ENCODE measurements at places on chromosomes 16 and 17.
A peak's percentile ranks its signal among the peaks of the same experiment; 100 is the strongest.

DNA sequence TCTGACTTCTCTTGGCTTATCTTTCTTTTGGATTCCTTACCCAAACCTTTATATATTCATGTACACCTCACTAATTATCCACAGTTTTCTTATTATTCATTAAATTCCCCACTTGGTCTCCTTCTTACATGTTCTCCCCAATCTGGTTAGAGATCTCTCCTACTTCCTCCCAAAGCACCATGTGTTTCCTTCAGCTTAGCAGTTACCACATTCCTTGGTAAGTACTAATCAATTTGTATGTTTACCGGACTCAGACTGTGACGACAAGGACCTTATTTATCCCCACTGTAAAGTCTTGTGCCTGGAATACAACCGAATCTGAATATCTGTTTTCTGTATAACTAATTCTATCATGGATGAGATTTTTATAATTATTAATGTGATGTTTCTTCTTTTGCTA is 389.5 kb downstream of the KCNJ2 start:
- no peak for DNase-seq

DNA sequence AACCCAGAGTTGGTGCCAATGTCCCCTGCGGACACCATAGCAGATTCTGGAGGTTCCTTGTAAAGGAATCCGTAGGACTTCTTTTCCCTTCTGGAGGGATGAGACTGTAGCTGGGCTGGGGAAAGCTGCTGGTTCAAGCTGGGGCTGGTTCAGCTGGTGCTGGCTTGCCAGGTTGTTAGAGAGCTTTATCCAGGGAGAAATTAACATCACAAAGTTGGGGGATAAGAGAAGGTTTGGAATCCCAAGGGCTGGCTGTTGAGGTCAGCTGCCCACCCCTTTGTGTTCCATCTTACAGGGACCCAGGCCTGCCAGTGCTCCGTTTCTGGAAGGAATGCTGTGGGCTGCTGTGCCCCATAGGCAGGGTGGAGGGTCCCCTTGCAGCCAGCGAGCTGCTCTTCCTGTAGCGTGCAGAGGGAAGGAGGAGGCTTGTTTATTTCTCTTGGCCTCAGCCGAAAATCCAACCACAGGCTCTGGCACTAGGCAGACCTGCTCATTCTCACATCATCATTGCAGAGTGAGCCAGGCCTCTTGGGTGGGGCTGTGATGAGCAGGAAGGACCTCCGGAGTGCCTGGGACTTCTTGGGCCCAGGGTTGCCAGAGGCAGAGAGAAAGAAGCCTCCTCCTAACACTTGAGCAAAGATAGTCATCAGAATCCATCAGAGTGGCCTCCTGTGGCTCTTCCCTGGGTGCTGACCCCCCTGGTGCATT is 251.1 kb downstream of the SEC14L1 start:
- DNase-seq = no peak

GRCh38 chr17:73340093-73340596 is 28.3 kb upstream of the CDC42EP4 start:
- DNase-seq = no peak

GRCh38 chr17:68694791-68695485 is 93.8 kb upstream of the FAM20A start:
- DNase-seq = no peak

- DNase-seq = no peak
Observed at GRCh38 chr16:31713945-31714902, 159.4 kb upstream of the ZNF267 start.

DNA sequence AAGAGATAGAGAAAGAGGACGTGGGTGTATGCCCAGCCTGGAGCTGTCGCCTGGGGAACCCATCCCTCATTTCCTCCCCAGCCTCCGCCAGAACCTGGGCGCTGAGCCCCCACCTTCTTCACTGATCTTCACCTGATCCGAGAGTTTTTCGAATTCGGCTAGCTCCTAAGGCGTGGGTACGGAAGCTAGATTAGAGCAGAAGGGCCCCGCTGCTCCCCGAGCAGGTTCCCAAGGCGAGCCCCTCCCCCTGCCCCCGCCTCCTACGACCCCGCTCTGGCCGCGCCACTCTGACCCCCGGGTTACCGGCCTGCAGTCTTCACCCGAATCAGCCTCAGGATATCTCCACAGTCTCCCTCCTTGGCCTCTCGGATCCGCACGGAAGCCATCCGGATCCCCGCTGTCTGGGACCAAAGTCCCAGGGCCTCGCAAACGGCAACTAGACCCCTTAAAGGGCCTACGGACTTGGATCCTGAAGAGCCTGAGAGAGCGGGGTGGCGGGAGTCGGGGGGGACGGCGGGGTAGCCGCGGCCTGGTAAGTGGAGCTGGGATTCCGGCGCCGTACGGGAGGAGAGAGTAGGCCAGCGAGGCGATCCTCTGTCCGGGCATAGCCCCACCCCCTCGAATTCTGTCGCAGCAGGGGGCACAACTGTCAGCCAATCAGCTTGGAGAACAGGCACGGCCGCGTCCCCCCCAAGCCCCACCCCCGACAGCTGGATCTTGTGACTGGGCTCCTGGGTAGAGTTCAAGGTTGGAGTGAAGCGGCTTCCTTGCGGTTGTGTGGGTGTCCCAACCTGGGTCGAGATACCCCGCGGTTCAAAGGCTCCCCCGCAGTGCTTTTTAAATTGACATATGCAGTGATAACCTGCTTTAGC is at the start of gene SAT2:
SAT2 (minus strand) TSS at position 572 of the 872 bp plus-strand sequence; CDS start at position 386, 186 bp downstream.
- DNase-seq = peak; percentile 94

DNA sequence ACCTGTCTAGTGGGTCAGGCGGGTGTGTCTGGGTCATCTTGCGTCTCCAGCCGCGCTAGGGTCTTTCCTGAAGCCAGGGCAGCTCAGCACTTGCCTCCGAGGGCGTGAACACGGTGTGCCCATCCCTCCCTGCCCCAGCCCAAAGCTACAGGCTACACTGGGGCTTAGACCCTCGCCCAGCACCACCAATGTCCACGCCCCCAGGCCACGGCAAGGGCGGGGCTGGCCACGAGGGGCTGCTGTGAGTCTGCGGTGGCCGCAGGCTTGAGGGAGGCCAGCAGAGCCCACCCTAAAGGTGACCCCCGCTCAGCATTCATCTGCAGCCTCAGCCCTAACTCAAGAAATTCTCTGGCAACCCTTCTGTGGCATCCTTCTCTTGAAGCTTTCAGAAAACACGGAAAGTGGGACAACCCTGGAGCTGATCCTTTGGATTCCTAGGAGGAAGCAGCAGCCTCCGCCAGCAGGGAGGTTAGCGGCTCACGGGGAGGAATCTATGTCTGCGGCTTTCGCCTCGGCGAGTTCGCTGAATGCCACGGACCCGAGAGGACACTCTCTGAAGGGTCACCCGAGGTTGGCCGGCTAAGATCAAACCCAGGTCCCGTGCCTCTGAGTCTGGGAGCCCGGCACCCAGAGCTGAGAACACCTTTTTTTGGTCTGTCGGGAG is 41.7 kb downstream of the TIMM22 start:
- no peak for DNase-seq

GRCh38 chr17:49506282-49506681 is 11.2 kb downstream of the NGFR start:
- no peak for DNase-seq

DNA sequence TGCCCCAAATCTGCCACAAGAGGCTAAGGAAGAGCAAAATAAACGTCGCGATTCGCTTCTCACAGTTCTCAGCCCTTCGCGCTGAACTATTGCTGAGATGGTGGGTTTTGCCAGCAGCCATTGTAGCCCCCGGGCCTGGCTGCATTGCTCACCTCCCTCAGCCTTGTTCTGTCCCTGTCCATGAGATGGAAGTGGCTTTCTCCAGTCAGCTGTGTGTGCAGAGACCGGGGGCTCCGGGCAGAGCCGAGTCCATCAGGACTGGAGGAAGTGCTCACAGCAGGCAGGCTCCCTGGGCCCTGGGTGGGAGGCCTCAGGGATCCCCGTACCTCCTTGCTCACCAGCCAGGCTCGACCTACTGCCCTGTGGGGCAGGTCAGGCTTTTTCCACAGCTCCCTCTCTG is 27.6 kb upstream of the CAPN15 start:
- no peak for DNase-seq

- no peak for DNase-seq
Observed at GRCh38 chr17:74687886-74688285, 24.8 kb downstream of the CD300LF start.

DNA sequence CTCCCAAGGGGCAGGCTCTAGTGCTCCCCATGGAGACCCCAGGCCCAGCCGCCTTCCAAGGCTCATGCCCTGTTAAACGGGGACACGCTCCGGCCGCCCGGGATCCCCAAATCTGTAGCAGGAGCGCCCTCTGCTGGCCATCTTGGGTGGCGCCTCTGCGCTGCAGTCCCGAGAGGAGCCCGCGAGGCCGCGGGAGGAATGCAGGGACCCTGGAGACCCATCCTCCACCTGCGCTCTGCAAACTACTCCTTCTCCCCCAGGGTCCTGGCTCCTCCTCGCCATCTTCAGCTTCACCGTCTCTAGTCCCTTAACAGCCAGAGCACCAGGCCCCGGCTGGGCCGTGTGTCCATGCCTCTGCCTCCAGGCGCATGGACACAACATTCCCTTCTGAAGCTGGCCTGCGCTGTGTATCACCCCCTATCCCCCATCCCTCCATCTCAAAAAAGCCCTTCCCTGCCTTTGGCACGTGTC is 23.6 kb upstream of the KRT17 start:
- DNase-seq = peak; percentile 82

DNA sequence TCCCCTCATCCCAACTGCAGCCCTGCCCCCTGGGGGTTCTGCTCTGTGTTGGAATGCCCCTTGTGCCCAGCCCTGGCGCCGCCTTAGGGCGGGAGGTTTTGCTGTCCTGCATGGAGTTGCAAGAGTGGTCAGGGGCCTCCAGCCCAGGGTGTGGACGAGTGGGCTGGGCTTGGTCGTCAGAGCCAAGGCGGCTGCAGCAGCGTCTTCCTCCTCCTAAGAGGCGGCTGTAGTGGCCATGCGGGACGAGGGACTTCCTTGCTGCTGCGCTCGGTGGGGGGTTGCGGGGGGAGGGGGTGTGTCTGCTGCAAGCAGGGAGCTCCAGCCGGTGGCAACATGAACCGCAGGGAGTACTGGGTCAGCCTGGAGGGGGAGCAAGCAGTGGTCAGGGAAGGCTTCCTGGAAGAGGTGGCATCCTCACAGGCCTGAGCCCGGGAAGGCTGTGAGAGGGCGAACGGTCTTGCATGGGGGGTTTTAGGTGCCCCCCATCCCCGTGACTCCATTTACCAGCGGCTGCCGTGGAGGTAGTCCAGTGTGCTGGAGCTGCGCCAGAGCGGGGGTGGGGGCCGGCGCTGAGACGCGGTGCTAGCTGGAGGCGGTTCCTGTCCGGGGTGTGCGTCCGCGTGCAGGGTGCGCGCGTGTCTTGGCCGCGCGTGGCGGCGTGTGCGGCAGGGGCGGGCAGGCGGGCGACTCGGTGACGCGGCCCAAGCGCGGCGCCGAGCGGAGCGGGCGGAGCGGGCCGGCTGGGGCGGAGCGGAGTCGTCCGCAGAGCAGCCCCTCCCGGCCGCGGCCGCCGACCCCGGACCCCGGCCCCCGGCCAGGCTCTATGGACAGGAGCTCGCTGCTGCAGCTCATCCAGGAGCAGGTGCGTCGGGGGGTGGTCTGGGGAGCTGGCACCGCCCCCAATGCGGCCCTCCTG is at the start of gene RHBDL1:
RHBDL1 (plus strand) TSS at position 704 of the 916 bp plus-strand sequence; CDS start at position 824, 120 bp downstream.
- no peak for DNase-seq

DNA sequence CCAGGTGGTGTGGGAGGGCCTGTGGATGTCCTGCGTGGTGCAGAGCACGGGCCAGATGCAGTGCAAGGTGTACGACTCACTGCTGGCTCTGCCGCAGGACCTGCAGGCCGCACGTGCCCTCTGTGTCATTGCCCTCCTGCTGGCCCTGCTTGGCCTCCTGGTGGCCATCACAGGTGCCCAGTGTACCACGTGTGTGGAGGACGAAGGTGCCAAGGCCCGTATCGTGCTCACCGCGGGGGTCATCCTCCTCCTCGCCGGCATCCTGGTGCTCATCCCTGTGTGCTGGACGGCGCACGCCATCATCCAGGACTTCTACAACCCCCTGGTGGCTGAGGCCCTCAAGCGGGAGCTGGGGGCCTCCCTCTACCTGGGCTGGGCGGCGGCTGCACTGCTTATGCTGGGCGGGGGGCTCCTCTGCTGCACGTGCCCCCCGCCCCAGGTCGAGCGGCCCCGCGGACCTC is 798 bp downstream of the CLDN9 start:
- no peak for DNase-seq

GRCh38 chr17:60819447-60820130 is 141.9 kb downstream of the BCAS3 start:
- DNase-seq = no peak

GRCh38 chr17:71287071-71287823 is 833.6 kb upstream of the SOX9 start:
- DNase-seq = no peak

DNA sequence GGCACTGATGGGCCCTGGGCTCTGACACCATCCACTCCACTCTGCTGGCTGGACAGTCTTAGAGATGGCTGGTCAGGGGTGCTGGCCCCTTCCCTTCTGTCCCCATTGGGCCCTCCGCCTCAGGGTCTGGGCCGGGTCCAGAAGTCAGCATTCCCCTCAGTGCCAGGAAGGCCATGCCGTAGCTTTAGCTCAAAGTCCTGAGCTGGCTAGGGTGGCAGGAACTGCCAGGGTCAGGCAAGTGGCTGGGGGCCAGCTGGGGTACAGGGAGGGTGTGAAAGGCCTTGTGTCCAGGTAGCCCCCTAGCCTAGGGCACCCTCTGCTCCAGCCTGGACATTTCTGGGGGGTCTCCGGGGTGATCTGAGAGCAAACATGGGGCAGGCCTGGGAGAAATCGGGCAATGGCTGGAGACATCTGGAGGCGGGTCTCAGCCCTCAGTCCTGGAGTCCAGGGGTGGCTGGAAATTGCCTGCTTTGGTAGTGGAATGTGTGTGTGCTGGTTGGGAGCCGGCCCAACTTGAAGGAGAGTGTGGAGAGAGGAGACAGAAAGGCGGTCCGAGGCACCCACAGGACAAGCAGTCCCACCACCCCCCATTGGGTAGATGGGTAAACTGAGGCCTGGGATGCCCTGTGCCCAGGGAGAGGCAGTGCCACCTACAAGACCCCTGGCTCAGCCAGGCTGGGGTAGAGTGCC is 32.5 kb downstream of the TPSG1 start:
- DNase-seq = no peak

DNA sequence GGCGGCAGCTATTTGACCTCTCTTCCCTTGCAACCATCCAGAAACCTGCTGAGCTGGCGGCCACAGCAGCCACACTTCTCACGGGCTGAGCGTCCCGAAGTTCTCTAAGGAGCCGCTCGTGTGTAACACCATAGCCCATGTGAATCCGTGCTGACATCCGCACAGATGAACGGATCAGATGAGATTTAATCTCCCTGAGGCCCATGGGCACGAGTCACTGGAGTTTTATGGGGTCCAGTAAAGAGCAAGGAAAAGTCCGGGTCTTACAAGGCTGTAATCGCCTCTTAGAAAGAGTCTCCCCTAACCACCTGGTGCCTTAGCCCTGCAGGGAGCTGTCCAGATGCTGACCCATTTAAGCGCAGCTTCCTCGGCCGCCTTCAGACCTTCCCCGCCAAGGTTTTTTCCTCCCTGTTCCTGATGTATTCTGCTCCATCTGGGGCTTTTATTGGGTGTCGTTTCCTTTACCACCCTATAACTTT is 5.5 kb upstream of the CACNG5 start:
- no peak for DNase-seq

- DNase-seq = no peak
Observed at GRCh38 chr17:68196394-68197090, 51.3 kb upstream of the AMZ2 start.

DNA sequence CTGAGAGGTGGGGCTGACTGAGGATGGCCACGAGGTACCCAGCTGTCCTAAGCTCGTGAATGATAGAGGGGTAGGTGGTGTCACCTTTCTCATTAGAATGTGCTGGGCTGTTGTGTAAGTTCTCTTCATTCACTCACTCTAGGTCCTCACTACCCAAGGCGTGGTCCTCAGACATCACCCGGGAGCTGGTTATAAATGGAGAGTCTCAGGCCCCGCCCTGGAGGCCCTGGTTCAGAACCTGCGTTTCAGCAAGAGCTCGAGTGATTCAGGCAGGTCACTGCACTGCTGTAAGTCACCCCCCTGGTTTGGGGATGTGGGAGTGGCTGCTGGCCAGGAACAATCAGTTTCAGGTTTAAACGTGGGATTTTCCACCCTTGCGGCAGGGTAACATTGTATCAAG is 139.8 kb downstream of the FOXL1 start:
- DNase-seq = no peak

All from hypothalamus (tissue), 51 donors.